ENCODE measurements at places on chromosomes 3 and 15. TPM values are rescaled to one million over a fixed set of nuclear protein-coding genes. Genes with fewer than 3 reads are reported as not detected.

Gene PDZRN3
- 0.17 TPM for total RNA-seq

Gene ROPN1
- not detected for total RNA-seq

Gene WDR73
- total RNA-seq: 35.6 TPM

Gene GP9
- total RNA-seq: not detected

DNA sequence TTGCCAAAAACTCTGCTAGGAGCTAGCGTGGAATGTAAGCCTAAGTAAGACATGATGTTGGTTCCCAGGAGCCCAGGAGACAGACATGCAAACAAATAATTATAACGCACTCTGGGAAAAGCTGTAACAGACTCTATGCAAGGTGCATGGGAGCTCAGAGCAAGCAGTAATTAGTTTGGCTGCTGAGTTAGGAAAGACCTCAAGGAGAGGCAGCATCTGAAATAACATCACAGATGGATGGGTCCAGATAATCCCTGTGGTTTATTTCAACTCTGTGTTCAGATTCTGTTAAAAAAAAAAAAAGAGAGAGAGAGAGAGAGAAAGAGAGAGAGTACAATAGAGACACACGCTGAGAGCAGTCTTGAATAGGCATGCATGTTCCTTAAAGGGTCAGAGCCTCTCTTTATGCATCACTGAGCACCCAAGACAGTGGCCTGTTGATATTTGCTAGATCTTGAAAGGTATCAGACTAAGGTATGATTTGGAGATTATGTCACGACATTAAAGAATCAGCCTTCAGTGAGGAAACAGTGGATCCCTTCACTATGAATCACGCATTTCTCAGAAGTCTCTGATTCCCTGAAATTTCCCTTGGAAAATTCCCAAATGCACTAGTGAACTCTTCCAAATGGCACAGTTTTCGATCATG is 124.4 kb upstream of the LIPC start:
- no peaks in the 10 kb centered on the region for H3K36me3 ChIP-seq
- H3K4me1 ChIP-seq: no peaks in the 10 kb centered on the region
- DNase-seq: no peak

- peaks cover 5% of the 10 kb centered on the region for H3K36me3 ChIP-seq
- no peak overlapping the region for H3K27ac ChIP-seq
- no peak overlapping the region for H3K4me3 ChIP-seq
- peaks cover 13% of the 10 kb centered on the region for H3K4me1 ChIP-seq
Measured at GRCh38 chr15:74653426-74654102, 37.9 kb downstream of the CLK3 start.

GRCh38 chr3:53691349-53691748 is 154.9 kb downstream of the CHDH start:
- peaks cover 30% of the 10 kb centered on the region for H3K27me3 ChIP-seq
- no peaks in the 10 kb centered on the region for H3K4me1 ChIP-seq

DNA sequence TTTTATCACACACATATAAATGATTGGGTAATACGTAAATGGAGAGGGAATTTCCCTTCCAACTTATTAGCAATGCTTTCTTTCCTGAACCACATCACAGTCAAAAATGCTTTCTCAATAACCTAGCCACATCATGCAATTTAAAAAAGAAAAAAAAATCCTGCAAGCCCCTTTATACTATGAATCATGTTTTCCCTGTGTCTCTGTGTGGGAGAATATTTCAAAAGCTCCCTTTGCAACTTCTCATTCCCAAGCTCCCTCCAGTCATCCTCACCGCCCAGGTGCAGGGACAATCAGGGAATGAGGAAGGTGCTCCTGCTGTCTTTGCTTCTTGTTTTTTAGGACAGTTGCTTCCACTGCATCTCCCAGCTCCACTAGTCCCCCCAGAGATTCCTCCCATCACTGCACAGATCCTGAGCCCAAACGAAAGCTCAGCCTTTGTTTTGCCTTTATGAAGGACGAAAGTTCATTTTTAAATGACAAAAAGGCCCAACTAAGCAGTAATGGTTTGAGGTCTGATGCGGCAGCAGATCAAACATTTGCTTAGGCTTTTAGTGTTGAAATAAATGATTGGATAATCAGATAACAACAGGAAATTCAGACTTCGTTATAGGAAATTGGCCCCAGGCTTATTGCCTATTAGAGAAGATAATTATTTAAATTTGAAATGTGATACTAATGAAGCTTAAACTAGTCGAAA is 47.8 kb upstream of the ADGRG7 start:
- H3K27ac ChIP-seq: no peak overlapping the region
- no peak overlapping the region for H3K4me3 ChIP-seq
- H3K4me1 ChIP-seq: peaks cover 6% of the 10 kb centered on the region
- H3K36me3 ChIP-seq: no peaks in the 10 kb centered on the region

DNA sequence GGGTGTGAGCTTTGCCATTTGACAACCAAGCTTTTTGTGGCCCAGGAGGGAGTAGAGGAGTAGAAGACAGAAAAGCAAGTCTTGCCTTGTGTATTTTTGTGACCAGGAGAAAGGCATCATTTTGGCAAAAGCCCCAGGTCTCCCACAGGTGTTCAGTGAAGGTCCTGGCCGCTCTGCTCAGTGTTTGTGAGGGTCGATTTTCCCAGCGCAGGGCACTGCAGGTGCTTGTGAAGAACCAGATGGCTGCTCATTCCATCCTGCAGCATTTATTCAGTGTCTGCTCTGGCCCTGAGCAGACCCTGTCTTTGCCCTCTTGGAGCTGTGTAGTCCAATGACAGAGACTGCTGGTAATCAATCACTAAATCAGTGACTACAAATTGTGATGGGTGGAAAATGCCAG is 19.5 kb downstream of the TRAK1 start:
- H3K27ac ChIP-seq: no peak overlapping the region
- no peak for DNase-seq
- no peak overlapping the region for H3K4me3 ChIP-seq
- no peaks in the 10 kb centered on the region for H3K36me3 ChIP-seq
- H3K27me3 ChIP-seq: no peaks in the 10 kb centered on the region

GRCh38 chr3:124569761-124570160 is 160.5 kb upstream of the UMPS start:
- peaks cover 4% of the 10 kb centered on the region for H3K4me1 ChIP-seq
- no peaks in the 10 kb centered on the region for H3K27me3 ChIP-seq
- H3K27ac ChIP-seq: no peak overlapping the region
- H3K4me3 ChIP-seq: no peak overlapping the region
- no peaks in the 10 kb centered on the region for H3K36me3 ChIP-seq
- no peak for DNase-seq

- peak within 1 kb of the TSS; percentile 39 for H3K27ac ChIP-seq
- H3K4me3 ChIP-seq: peak within 1 kb of the TSS; percentile 68
- H3K27me3 ChIP-seq: no peaks in the 10 kb centered on the region
- peak; percentile 22 for DNase-seq
- H3K4me1 ChIP-seq: peaks cover 15% of the 10 kb centered on the region
Measured at GRCh38 chr3:10164546-10165393, at the start of gene IRAK2. TSS of gene IRAK2 (plus strand) at chr3:10164919. CDS start at chr3:10164955, 36 bp downstream.

Measured in HCT116 (cell line).